Activated naive CD4-positive, alpha-beta T cell treated with anti-CD3 and anti-CD28 coated beads for 36 hours (primary cell): ENCODE measurements at places on chromosomes 5 and 9.
A peak's percentile ranks its signal among the peaks of the same experiment; 100 is the strongest.

DNA sequence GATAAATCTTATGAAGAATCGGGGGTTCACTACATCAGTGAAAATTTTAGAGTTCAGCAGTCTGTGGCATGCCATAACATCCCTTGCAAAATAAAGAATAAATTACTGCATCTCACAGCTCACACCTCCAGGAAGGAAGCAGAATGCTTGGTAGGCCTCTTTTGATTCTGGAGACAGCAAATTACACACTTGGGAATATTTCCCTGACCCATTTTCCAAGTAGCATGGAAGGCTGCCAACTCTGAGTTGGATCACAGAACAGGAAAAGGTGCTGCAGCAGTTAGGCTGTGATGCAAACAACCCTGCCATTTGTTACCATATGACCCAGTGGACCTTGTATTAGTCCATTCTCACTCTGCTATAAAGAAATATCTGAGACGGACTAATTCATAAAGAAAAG lies 293.5 kb downstream of the ASTN2 start:
- DNase-seq, result no peak

GRCh38 chr9:97714435-97714834 lies 17.3 kb upstream of the XPA start:
- peak; percentile 30 for DNase-seq

GRCh38 chr5:77463905-77464304 lies 28.2 kb downstream of the WDR41 start:
- no peak for DNase-seq

GRCh38 chr5:176779537-176779936 lies 30.8 kb upstream of the UNC5A start:
- no peak for DNase-seq

- DNase-seq, result no peak
These were observed 86.3 kb upstream of the GRHPR start for GRCh38 chr9:37336150-37336549.

- DNase-seq, result no peak
These were observed 101.8 kb downstream of the SPRY4 start for GRCh38 chr5:142222866-142223558.

DNA sequence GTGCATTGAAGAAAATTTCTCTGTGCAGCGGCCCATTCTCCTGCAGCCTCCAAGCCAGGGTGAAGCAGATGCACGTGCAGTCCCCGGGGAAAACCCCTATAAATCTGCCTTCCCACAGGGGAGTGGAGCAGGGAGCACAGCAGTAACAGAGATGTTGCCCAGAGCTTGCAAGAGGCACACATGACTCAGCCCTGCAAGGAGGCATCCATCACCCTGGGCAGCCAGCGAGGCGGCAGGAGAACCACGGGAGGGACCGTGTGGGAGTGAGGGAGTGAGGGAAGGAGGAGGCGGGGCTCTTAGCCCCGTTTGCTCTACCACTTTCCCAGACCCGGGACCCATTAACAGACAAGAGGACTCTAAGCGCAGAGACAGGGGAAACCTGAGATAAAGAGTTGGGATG lies 96.2 kb upstream of the ARAP3 start:
- DNase-seq, result peak; percentile 8

DNA sequence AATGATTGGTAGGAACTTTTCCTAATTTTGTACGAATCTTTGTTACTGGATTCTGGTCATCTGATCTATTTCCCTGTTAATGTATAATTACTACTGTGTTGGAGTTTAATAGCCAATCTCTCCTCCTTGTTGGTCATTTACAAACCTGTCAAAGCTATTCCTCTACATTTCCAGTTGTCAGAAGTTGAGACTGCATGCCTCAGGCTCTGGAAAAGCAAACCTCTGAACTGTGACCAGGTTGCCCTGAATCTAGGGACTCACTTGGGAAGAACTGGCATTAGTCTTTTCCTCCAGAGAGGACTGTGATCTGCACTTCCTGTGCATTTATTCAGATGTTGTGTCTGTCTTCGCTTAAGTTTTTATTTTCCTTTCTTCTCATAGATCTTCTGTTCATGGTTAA lies 16.1 kb downstream of the PDLIM4 start:
- no peak for DNase-seq

GRCh38 chr9:116308076-116308475 lies 154.5 kb downstream of the PAPPA start:
- DNase-seq, result no peak

- peak; percentile 36 for DNase-seq
These were observed 20.4 kb downstream of the PDE8B start for GRCh38 chr5:77230727-77231470.

GRCh38 chr5:74957906-74958305 lies 91.7 kb upstream of the FAM169A start:
- no peak for DNase-seq

GRCh38 chr5:139049780-139050179 lies 148.4 kb downstream of the SIL1 start:
- no peak for DNase-seq

- DNase-seq, result no peak
These were observed 102.0 kb downstream of the STK32A start for GRCh38 chr5:147336876-147337275.

DNA sequence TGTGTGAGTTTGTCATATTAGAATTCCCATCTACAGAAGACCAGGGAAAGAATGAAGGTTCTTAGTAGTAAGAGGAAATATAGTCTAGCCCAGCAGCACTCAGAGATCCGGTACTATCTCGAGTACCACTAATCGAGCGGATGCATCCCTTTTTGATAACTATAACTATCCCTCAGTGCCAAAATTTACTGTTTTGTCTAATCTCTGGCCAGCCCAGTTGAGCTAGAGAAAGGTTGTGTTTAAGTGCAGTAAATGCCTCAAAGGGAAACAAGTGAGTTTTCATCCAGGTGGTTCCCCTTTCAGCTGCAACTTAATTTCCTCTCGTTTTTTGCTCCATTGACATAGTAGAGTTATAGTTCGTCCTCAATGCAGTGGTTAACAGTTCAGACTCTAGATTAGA lies 146.7 kb downstream of the GPBP1 start:
- DNase-seq, result no peak

DNA sequence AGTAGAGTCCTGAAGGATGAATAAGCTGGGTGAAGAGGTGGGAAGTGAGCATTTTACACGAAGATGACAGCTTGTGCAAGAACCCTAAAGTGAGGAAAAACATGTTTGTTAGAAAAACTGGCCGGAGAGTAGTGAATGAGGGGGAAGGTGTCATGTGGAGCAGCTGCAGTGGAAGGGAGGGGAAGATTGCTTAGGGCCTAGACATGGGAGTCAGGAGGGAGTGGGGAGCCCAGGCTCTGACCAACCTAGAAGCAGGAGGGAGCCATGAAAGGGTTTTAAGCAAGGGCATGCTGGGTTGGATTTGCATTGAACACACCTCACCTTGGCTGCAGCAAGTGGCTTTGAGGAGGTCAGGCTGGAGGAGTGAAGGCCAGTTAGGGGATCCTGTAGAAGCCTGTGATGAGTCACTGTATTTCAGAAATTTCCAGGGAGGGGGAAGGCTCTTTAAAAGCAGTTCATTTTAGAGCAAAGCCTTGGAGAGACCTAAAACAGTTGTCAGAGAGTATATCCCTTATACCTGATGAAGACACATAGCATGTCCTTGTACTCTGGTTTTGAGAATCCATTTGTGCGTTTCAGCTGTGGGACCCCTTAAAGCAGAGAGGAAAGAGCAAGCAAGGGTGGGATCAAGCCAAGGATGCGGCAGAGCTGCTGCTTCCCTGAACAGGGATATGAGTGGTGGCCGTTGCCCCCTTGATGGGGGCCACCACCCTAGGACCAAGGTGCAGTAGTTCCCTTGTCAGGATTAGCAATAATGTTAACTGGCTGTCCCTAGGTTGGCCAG lies 45.4 kb downstream of the ANGPTL2 start:
- no peak for DNase-seq

DNA sequence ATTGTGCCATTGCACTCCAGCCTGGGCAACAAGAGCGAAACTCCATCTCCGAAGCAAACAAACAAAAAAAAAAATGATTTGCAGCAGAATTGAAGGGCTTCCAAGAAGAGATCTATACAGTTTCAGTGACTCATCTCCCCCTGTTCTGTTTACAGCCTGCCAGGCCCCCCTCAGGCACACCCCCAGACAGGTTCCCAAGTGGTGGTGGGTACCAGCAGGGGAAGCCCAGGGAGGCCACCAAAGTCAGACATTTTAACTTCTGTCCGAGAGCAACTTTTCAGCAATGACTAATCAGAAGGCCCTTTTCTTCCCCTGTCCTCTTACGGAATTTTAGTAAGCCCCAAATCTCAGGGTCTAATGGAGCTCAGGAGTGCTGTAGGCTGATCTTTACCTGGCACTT lies 98.7 kb downstream of the PAX5 start:
- no peak for DNase-seq

DNA sequence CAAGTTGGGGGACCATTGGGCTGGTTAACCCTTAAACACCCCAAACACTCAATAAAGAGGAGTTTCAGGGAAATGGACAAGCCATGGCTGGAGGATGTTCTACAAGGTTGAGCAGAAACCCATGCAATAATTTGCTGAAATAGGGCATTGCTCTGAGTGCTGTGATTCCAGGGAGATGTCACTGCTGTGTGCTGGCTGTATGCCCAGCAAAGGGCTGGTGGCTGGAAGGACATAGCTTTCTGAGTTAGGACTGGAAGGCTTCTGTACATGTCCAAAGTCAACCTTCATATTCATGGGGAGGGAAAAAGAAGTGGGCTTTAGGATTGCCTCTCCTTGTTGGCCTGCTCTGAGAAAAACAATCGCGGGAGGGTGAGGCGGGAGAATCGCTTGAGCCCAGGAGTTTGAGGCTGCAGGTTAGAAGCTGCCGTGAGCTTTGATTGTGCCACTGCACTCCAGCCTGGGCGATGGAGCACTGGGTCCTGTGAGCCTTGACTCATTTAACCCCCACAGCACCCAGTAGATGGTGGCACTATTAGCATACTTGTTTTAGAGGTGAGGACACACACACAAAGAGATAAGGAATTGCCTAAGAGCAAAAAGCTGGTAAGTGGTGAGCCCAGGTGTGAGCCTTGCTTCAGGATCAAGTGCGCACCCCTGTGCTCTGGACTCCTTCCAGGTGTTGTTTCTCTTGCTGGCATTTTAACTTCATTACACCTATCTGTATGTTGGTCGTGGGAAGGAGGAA lies 20.4 kb downstream of the IL12B start:
- no peak for DNase-seq

- no peak for DNase-seq
These were observed 22.2 kb upstream of the CPLX2 start for GRCh38 chr5:175849153-175849552.

- DNase-seq, result no peak
These were observed 71.4 kb downstream of the RAPGEF6 start for GRCh38 chr5:131563434-131564228.

- no peak for DNase-seq
These were observed 69.3 kb downstream of the HSPA4 start for GRCh38 chr5:133121080-133121479.

DNA sequence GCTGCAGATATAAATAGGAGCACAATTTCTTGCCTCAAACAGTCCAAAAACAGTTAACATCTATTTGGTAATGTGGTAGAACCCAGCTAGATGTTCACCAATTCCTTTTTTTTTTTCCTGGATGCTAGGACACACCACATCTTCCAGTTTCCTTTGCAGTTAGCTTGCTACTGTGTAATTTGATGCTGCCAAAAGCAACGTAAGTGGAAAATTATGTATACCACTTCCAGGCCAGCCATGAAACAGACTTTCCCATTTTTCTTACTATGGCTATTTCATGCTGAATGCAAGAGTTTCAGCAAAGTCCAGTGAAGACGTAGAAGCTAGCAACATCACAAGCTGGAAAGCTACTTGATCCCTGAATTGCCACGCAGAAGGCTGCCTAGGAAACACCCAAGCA lies 667.2 kb downstream of the TLE1 start:
- no peak for DNase-seq

GRCh38 chr5:109805472-109805871 lies 115.7 kb downstream of the MAN2A1 start:
- DNase-seq, result no peak

GRCh38 chr5:175257847-175258194 lies 186.2 kb downstream of the DRD1 start:
- DNase-seq, result no peak

GRCh38 chr9:132802121-132802795 lies 75.8 kb downstream of the AK8 start:
- no peak for DNase-seq
